ENCODE measurements at places on chromosomes 7 and 10.

DNA sequence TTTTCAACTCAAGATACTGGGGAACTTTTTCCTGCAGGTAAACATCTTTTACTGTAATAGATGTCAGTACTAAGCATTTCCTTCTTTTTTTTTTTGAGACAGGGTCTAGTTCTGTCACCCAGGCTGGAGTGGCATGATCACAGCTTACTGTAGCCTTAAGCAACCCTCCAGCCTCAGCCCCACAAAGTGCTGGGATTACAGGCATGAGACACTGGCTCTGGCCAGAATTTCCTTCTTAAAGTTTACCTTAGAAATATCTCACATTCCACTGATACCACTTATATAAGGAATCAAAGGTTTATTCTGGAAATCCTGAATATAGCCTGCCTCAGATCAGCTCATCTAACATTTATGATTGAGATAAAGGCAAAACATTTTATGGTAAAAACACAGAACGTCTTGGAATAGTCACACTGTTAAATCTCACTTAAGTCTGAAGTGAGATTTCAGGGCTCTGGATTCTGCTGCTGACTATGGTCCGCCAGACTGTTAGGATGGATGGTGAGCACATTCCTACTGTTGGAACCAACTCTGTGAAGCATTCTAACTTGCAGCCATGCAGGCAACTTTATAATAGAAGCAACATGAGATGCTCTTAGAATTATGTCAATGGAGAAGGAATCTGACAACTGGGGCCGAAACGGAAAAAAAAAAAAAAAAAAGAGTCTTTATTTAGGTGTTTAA, 151.9 kb downstream of the ZMYND11 start:
- DNase-seq: no peak

DNA sequence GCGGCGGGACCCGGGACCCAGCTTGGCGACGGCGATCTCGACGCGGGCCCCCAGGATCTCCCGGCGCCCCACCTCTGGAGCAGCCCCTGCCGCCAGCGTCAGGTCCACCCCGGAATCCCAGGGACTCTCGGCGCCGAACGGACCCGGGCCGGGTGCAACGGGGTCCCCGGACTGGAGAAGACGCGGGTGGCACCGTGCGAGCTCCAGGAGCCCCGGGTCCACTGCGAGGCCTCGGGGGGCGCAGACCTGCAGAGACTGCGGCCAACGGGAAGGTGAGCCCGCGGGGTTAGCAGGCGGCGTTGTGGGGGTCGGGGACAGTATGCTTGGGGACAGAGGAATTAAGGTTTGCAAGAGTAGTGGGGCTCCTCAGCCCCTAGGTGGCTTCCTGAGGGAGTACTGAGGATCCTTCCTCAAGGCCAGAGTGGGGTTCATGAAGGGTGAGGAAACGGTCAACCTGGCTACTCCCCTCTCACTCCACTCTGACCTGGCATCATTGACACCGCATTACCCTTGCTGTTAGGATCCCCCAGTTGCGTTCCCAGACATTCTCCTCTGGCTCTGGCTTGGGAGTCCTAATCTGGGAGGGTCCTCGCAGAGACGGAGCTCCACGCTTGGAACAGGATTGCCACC, 353 bp downstream of the EPHB6 start:
- DNase-seq: no peak

- DNase-seq: no peak
These were observed 64.9 kb upstream of the ADRB1 start for GRCh38 chr10:113978802-113979201.

- no peak for DNase-seq
These were observed 116.8 kb downstream of the ZFAND4 start for GRCh38 chr10:45555795-45556194.

DNA sequence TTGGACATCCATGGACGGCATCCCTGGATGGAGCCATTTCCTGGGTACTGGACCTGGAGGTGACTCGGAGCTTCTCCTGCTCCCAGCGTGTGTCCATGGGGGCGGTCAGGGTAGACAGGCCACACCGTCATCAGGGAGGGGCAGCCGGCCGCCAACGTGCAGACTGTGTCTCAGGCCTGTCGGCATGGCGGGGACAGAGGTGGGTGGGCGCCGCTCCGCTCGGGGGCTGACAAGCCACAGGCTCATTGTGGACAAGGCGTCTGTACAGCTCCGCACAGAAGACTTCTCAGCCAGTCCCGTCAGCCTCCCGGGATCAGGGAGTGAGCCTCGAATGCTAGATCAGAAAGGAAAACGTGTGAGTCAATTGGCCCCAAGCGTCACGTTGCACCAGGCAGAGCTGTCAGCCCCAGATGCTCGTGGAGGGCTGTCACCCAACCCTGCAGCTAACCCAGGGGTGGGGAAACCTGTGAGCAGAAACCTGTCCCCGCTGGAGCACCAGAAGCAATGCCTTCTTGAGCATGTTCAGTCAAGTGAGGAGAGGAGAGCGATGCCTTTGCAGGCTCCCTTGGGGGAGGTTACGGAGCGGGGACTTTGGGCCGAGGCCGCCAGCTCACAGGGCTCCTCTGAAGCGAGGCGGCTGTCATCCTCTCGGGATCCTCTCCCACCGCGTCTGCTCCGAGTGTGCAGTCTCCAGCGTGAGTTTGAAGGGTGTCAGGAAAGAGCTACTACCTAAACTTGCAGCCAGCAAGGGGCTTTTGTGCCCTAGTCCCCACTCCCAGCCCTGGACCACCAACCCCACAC, 16.0 kb upstream of the DPYSL4 start:
- DNase-seq: no peak

- DNase-seq: no peak
These were observed 16.6 kb upstream of the GTPBP4 start for GRCh38 chr10:971613-972012.

DNA sequence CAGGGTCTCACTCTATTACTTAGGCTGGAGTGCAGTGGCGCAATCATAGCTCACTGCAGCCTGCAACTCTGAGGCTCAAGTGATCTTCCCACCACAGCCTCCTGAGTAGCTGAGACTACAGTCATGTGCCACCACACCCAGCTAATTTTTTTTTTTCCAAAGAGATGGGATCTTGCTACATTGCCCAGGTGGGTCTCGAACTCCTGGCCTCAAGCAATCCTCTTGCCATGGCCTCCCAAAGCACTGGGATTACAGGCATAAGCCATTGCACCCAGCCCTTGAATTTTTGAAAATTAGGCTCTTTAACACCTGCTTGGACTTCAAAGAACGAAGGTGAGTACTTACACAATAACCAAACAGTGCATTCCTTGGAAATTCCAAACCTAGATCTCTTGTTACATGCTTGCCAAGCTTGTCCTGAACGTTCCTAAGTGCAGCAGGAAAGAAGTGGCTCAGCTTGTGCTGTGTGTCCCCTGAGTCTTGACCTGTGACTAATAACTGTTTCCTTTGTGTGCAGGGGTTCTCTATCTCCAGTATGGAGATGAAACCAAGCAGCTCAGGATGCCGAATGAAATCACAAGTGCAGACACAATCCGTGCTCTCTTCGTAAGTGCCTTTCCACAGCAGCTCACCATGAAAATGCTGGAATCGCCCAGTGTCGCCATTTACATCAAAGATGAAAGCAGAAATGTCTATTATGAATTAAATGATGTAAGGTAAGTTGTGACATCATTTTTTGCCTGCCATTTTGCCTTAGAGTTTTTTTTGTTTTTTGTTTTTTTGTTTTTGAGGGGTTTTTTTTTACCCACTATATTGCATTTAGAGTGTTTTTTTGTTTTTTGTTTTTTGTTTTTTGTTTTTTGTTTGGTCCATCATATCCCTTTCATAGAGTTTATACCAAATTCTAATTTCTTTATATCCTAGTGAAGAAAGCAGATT, 223.8 kb downstream of the KIAA1217 start:
- DNase-seq: no peak

Data from activated T-helper 1 cell treated with anti-CD3 and anti-CD28 coated beads, Interleukin-2, amount 50 U/mL, for 16 hours (primary cell).